ENCODE measurements at places on chromosomes 16 and 17. TPM values are rescaled to one million over a fixed set of nuclear protein-coding genes. Genes with fewer than 3 reads are reported as not detected.

DNA sequence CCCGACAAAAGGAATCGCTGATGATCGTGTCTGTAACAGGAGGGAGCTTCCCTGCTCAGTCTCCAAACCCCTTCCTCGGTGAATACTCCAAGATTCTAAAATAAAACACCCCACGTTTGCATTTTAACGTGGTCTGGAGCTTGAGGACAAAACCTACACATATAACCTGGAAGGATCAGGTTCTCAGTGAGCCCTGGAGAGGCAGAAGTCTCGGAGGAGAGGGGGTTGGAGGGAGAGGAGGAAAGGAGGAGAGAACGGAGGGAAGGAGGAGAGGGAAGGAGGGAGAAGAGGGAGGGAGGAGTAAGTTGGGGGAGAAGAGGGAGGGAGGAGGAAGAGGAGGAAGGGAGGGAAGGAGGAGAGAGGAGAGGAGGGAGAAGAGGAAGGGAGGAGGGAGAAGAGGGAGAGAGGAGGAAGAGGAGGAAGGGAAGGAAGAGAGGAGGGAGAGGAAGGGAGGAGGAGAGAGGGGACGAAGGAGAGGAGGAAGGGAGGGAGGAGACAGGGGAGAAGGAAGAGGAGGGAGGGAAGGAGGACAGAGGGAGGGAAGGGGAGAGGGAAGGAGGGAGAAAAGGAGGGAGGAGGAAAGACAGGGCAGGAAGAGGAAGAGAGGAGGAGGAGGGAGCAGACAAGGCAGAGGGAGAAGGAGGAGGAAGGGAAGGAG, 27.4 kb upstream of the GINS2 start:
- DNase-seq: no peak

The PRSS8 gene
- not detected for total RNA-seq

DNA sequence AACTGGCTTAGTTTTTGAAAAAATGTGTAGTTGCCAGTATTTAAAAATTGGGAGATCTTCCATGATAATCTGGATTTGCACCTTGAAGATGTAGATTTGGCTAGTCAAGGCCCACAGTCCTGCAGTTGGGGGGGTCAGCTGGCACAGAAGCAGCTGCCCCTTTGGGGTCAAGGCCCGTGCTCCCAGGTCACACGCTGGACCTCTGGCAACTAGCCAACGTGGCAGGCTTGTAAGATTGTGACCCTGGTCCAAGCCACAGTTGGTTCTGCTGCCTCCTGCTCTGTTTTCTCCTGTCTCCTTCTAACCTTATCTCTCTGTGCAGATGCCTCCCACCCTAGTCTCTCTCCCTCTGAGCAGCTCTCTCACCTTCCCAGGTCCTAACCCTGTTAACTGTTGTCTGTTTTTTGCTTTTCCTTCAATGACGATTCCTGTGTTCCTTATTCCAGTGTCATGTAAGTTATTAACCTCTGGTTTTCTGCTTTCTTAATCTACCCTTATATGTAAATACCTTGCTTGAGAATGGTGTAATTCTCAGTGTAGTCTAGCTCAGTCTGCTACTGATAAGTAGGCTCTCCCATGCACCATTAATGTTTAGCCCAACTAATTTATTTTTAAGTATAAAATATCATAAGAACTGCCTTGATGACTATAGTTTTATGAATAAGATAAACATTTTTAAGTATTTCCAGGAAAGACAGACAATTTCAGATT, 27.9 kb downstream of the CLEC16A start:
- no peak for DNase-seq

The AXIN2 gene
- 66.5 TPM for total RNA-seq

- DNase-seq: no peak
Observed at GRCh38 chr17:19460700-19461099, 49.7 kb downstream of the RNF112 start.

- DNase-seq: no peak
Observed at GRCh38 chr16:1740781-1741490, 30.4 kb downstream of the NME3 start.

The TP53TG3C gene
- total RNA-seq: not detected

DNA sequence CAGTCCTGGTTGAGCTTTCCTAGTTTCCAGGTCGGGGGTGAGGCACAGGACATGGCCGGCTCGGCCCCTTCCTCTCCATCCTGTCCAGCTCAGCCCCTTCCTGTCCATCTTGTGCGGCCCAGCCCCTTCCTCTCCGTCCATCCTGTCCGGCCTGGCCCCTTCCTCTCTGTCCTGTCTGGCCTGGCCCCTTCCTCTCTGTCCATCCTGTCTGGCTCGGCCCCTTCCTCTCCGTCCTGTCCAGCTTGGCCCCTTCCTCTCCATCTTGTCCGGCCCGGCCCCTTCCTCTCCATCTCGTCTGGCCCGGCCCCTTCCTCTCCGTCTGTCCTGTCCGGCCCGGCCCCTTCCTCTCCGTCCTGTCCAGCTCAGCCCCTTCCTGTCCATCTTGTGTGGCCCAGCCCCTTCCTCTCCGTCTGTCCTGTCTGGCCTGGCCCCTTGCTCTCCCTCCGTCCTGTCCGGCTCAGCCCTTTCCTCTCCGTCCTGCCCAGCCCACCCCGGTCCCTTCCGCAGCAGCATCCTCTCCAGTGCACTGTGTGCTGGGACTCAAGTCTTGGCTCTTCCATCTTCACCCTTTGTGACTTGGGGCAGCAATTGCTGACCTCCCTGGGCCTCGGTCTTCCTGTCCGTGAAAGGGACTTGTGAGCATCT, 5.5 kb upstream of the ZNF750 start:
- DNase-seq: no peak

DNA sequence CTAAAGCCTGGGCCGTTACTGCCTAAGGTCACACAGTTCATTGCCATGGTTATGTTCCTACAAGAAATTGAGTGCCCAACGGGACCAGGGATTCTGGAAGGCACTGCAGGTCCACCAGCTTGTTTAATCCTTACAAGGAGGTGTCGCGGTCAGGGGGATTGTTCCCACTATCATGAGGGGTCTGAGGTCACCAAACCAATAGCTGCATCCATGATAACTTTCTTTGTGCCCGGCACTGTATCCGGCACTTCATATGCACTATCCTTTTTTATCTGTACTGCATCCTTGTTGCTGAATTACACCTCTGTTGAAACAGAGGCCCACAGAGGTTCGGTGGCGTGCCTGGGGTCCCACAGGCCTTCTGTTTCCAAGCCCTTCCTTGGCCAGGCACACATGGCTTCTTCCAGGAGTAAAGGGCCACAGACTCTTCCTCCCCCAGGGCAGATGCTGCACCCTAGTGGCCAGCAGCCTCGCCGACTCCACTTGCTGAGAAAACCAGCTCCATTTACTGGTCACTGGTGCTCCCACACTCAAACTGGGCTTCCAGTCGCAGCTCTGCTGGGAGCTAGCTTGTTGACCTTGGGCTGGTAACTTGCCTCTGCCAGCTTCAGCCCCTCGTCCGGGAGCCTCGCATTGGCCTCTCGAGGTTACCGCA, 82.0 kb upstream of the PLCG2 start:
- DNase-seq: no peak

The HEATR9 gene
- not detected for total RNA-seq

The KLHL11 gene
- total RNA-seq: 20.6 TPM

The FGF11 gene
- 6.0 TPM for total RNA-seq

The ATF7IP2 gene
- 19.4 TPM for total RNA-seq

DNA sequence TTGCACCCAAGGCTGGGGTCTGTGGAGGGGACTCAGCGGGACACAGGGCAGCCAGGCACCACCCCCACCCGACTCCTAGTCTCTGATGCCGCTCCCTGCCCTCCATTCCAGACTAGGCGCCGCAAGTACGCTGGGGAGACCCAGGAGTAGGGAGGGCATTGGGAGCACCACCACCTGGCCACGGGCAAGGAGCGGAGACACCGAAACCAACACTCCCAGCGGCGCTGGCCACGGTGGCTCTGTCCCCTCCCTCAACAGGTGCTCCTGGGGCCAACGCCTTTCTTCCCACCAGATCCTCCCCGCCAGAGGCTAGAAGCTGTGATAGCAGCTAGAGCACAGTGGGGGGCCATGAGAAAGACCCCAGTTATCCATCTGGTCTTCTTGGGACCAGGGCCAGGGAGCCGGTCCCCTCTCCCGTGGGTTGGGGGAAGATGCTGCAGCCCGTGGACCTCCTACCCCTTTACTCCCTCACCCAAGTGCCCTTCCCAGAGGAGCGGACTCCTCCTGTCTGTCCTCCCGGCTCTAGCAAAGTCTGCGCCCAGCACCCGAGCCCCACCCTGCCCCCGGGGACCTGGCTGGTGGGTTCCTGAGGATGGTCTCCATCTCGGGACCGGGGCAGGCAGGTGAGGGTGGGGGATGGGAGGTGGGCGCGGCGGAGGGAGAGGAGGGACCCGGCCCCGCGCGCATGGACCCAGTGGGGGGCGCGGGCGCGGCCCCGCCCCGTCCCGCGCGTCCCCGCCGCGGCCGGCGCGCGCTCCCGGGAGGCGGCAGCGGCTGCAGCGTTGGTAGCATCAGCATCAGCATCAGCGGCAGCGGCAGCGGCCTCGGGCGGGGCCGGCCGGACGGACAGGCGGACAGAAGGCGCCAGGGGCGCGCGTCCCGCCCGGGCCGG, at the start of gene SYNGR3:
Gene SYNGR3 (plus strand): TSS at position 762 of the 892 bp plus-strand sequence. CDS start 133 bp downstream, outside the sequence.
- no peak for DNase-seq

DNA sequence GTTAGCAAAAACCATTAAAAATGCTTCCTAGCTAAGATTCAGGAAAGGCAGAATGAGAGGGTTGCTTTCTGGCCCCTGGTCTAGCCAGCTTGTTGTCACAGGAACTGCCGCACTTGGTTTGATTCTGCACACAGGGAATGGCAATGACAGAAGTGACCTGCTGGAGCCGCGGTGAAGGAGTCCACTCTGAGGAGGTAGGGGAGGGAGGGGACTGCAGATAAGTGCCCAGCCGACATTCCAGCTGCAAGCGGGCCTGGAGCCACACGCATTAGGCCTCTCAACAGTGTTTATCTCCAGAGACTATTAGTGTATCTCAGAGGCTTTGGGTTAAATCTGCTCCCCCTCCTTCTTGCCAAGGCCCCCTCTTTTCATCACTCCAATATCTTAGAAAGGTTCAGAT, 38.6 kb downstream of the CDRT15 start:
- DNase-seq: no peak

DNA sequence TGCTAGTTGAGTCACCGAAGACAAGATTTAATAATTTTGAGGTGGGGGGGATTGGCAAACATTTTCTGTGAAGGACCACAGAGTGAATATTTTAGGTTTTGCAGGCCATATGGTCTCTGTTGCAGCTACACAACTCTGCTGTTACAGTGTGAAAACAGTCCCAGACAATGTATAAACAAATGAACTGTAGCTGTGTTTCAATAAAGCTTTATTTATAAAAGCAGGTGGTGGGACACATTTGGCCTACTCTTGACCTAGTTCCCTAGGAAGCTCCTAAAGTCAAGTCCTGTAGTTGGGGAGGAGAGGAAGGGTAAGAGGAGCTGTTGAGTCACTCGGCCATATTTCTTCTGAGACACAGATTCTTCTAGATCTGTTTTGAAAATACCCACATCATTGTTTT, 92.3 kb downstream of the SDR42E1 start:
- DNase-seq: no peak

The SLFN5 gene
- total RNA-seq: 8.7 TPM

The OR3A3 gene
- not detected for total RNA-seq

DNA sequence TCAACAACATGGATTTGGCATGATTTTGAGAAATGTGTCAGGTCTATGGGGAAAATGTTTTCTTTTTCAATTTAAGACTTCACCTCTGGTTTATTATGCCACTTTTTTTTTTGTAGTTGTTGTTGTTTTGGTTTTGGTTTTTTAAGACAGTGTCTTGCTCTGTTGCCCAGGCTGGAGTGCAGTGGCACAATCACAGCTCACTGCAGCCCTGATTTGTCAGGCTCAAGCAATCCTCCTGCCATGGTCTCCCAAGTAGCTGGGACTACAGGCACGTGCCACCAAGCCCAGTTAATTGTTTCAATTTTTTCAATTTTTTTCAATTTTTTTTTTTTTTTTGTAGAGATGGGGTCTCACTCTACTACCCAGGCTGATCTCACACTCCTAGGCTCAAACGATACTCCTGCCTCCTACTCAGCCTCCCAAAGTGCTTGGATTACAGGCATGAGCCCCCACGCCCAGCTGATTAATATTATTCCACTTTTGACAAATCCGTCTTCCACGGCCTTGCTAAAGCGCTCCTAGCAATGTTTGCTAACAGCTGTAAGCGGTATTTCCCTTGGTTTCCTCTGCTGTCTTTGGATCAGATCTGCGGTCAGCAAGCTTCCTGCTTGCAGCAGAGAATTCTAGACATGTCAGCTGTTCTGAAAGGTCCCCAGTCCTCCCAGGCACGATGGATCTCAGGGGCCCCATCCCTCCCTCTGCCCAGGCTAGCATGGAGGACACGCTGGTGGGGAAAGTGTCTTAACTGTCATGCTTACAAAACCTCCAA, 7.0 kb upstream of the MILR1 start:
- no peak for DNase-seq

DNA sequence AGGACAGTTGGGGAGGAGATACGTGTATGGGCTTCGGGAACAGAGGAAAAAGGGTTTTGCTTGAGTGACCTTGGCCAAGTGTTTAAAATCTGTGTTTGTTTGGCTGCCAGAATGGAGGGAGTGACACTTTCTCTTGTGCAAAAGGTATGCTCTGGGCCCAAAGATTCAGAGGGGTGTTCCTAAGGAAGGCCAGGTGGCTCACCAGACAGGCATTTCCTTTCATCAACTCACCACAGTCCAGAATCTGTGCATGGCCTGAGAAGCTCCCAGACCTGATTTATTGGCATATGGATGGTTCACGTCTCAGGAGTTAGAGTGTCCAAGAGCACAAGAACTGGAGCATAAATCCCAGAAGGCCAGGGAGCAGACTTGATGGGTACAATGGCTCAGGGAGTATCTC, 53.4 kb upstream of the NLK start:
- DNase-seq: no peak

The TNFRSF13B gene
- total RNA-seq: not detected

DNA sequence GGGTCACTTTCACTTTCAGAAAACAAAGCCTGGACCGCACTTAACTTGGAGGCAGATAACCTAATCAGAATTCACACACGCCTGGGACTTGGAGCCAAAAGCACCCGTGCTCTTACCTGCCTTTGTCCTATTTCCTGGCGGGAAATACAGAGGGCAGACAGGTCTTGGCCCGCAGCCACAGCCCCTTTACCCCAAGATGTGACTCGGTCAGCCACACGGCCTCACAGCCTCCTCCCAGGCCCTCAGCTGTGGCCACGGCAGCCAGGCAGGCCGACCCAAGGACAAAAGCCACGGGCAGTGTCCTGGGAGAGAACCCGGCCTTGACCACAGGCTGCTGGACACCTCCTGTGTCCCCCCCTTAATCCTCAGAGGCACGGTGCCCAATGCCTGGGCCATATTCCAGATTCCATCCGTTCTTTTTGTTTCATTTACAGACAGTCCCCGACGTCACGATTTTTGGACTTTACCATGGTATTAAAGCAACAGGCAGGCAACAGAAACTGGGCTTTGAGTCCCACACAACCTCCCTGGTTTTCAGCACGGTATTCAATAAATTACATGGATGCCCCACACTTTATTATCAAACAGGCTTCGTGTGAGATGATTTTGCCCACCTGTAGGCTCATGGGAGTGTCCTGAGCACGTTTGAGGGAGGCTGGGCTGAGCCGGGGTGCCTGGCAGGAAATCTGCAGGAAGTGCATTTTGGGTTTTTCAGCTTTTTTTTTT, 30.1 kb upstream of the GAA start:
- DNase-seq: no peak

The UTS2R gene
- not detected for total RNA-seq

- no peak for DNase-seq
Observed at GRCh38 chr17:37888881-37889280, 35.3 kb upstream of the TBC1D3K start.

The DYNLL2 gene
- total RNA-seq: 95.9 TPM

- no peak for DNase-seq
Observed at GRCh38 chr17:61442878-61443474, 9.2 kb upstream of the TBX4 start.

The FSCN2 gene
- 0.43 TPM for total RNA-seq

GRCh38 chr16:51710186-51710585, 559.1 kb upstream of the SALL1 start:
- DNase-seq: no peak

The GSDMA gene
- not detected for total RNA-seq

GRCh38 chr17:48542114-48542656, 2.7 kb downstream of the HOXB2 start:
- DNase-seq: no peak
